A172 (cell line): ENCODE measurements at places on chromosomes 12 and 14. TPM values are rescaled to one million over a fixed set of nuclear protein-coding genes. Genes with fewer than 3 reads are reported as not detected.

The MYF6 gene
- not detected in 2 replicates for total RNA-seq

The CLEC1B gene
- total RNA-seq, result not detected in 2 replicates

The PLXNC1 gene
- total RNA-seq, result 0.07 and 0.29 TPM in 2 replicates

The TPPP2 gene
- not detected in 2 replicates for total RNA-seq

The AQP2 gene
- total RNA-seq, result not detected in 2 replicates

The GUCY2C gene
- not detected in 2 replicates for total RNA-seq

The LMNTD1 gene
- total RNA-seq, result not detected in 2 replicates

The COX8C gene
- not detected in 2 replicates for total RNA-seq

The GPX2 gene
- not detected in 2 replicates for total RNA-seq

The AQP6 gene
- total RNA-seq, result not detected in 2 replicates

The KRT2 gene
- not detected in 2 replicates for total RNA-seq
